ENCODE measurements at places on chromosomes 4 and X. TPM values are rescaled to one million over a fixed set of nuclear protein-coding genes. Genes with fewer than 3 reads are reported as not detected.

DNA sequence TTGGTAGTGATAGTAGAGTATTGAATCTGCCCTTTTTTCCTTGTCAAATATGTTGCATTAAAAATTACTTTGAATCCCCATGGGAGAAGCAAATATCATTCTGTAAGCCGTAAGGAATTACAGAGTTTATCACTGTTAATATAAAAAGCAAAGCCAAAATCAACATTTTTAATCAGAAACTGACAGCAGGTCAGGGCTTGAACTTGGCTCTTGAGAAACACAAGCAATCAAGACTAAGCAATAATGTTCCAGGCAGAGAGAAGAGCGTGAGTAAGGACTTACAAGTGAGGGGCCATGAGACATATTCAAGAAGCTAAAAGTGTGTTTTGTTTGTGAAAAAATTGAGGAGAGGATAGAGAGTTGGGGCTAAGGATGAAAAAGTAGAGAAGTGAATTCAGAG, 68.2 kb downstream of the ARHGAP6 start:
- no peaks in the 10 kb centered on the region for H3K36me3 ChIP-seq
- H3K27me3 ChIP-seq = no peaks in the 10 kb centered on the region
- H3K4me3 ChIP-seq = no peak overlapping the region
- DNase-seq = no peak
- H3K4me1 ChIP-seq = no peaks in the 10 kb centered on the region
- H3K27ac ChIP-seq = no peak overlapping the region

DNA sequence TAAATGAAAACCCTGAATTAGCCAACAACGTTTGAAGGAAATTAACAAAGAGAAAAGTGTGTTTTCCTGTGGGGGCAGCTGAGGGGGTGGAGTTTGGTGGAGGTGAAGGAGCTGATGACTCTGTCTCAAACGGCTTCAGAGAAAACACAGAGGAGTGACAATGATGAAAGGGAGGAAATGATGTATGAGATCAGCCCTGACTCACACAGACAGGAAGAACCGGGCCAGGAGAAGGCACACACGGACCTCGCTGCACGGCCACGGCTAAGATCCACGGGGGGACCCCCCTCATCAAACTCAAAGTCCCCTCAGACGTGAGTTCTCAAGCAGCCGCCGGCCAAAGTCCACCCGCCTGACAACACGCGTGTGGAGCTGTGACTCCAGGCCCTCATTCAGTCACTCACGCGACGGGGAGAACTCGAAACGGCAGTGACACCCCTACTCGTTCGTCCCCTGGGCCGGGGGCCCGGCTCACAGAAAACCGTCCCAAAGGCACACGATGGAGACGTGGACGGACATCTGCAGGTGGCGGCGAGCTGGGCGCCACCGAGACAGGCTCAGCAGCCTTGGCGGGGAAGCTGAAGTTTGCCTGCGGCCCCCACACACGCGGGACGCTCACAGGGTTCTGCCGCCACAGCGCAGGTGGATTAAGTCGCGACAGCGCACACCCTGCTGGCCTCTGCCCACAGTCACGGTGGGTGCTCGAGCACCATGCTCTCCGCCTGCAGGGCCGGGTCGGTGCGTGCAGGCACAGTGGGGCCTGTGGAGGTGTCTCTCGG, 28.8 kb downstream of the PPP2R3B start:
- no peaks in the 10 kb centered on the region for H3K27me3 ChIP-seq
- peak; percentile 66 for DNase-seq
- H3K4me1 ChIP-seq = peaks cover 15% of the 10 kb centered on the region

DNA sequence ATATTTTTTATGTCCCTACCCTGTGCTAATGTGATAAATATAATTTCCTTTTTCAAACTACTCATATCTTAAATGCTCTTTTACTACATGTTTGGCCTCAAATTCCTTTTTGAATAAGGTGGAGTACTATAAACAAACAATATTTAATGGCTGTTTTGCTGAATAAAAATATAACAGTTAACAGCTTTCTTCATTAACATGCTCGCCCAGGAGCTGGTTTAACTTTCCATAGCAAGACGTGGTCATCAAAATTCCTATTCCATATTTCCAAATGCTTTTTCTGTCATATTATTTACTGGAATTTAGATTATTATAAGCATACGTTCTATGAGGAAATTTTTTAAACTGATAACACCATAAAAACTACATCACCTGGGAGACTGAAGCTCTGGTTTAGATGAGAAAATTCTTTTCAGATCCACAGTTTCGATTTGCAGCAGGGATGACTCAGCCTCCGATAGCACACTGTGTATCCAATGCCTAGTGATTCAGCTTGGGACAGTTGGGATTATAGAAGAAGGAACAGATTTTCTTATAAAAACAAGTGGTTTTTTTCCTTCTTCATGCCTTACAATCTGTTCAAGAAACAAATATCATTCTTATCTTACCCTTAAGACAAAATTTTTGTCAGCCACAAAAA, 129.1 kb downstream of the FBXO8 start:
- no peak overlapping the region for H3K27ac ChIP-seq
- DNase-seq = no peak
- H3K4me3 ChIP-seq = no peak overlapping the region
- no peaks in the 10 kb centered on the region for H3K4me1 ChIP-seq

The LANCL3 gene
- 0.15 TPM for total RNA-seq

The NEXMIF gene
- total RNA-seq = 1.1 TPM

GRCh38 chr4:40202474-40202873, 5.6 kb downstream of the RHOH start:
- H3K4me3 ChIP-seq = peak overlapping the region; percentile 84
- no peaks in the 10 kb centered on the region for H3K36me3 ChIP-seq
- no peak for DNase-seq
- no peaks in the 10 kb centered on the region for H3K27me3 ChIP-seq
- H3K27ac ChIP-seq = peak overlapping the region; percentile 99

- no peak overlapping the region for H3K27ac ChIP-seq
- DNase-seq = no peak
- no peaks in the 10 kb centered on the region for H3K36me3 ChIP-seq
- no peaks in the 10 kb centered on the region for H3K27me3 ChIP-seq
These were observed 21.9 kb downstream of the ARX start for GRCh38 chrX:24993879-24994278.

The TEX13B gene
- total RNA-seq = not detected

The PCDH7 gene
- total RNA-seq = not detected

- no peaks in the 10 kb centered on the region for H3K27me3 ChIP-seq
- H3K4me1 ChIP-seq = no peaks in the 10 kb centered on the region
- H3K36me3 ChIP-seq = no peaks in the 10 kb centered on the region
- no peak overlapping the region for H3K27ac ChIP-seq
- no peak for DNase-seq
These were observed 378.7 kb downstream of the C4orf33 start for GRCh38 chr4:129474698-129475097.

GRCh38 chrX:39678914-39679313, 418.8 kb downstream of the BCOR start:
- no peak overlapping the region for H3K27ac ChIP-seq
- H3K36me3 ChIP-seq = no peaks in the 10 kb centered on the region
- no peak overlapping the region for H3K4me3 ChIP-seq
- no peaks in the 10 kb centered on the region for H3K4me1 ChIP-seq

GRCh38 chrX:111881715-111882114, 5.7 kb downstream of the TRPC5OS start:
- no peak overlapping the region for H3K4me3 ChIP-seq
- H3K36me3 ChIP-seq = no peaks in the 10 kb centered on the region
- no peak for DNase-seq
- no peak overlapping the region for H3K27ac ChIP-seq
- H3K27me3 ChIP-seq = no peaks in the 10 kb centered on the region

The TRPC5OS gene
- total RNA-seq = not detected

DNA sequence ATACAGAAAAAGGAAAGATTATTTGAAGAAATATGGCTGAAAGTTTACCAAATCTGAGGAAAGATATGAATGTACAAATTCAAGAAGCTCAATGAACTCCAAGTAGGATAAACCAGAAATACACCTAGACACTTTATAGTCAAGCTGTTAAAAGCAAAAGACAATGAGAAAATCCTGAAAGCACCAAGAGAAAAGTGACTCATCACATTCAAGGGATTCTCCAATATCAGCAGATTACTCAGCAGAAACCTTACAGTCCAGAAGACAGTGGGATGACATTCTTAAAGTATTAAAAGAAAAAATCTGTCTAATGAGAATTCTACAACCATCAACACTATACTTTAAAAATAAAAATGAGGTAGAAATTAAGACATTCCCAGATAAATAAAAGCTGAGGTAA, 223.8 kb upstream of the ZCCHC13 start:
- H3K27ac ChIP-seq = no peak overlapping the region
- DNase-seq = no peak
- H3K4me1 ChIP-seq = no peaks in the 10 kb centered on the region

DNA sequence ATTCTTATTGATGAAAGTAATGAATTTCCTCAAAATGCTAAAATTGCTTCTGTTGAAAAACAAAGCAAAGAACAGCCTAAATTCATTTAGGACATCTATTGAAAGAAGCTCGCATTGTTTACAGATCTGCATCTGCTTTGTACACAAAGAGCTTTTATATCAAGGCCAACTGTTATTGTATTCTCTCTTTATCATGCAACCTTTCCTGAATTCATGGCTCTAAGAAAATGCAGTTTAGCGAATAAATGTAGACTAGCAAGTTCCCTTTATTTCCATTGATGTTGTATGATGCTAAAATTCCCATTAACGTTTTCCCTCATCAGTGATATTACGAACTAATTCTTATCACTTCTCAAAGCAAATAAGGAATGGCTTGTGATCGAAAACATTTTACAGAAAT, 446.3 kb downstream of the MID1IP1 start:
- DNase-seq = no peak
- H3K27ac ChIP-seq = no peak overlapping the region
- H3K4me3 ChIP-seq = no peak overlapping the region
- H3K27me3 ChIP-seq = no peaks in the 10 kb centered on the region

DNA sequence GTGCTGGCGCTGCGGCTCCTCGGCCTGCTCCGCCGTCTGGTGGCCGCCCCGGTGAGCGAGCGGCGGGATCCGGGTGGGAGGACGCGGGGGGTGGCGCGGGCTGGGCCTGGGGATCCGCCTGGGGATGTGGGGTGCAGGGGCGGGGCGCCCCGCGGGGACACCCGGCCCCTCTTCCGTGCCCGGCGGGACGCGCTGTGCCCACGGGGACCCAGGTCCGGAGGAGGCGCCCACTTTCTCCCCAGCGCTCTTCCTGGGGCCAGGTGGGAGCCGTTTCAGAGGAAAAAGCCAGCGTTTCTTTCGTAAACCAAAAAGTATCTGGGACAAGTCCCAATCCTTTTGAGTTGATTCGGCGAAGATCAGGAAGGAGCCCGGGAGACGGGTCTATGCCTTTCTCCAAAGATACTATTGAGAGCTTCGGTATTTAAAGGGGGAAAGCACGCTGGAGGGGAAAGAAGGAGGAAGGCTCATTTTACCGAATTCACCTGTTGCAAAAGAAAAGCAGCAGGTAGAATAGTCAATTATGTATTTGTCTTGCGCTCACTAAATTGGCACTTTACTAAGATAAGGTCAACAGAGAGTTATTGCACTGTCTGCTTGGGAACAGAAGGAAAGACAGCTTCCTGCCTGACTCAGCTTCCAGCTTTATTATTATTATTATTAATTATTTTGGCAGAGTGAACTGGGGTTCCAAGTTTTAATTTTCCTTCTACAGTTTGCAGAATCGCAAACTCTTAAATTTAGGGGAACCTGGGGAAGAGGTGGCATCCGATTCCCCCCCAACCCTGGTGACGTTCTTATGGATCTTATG, 81.5 kb upstream of the CD99 start:
- peak overlapping the region; percentile 78 for H3K4me3 ChIP-seq
- H3K27me3 ChIP-seq = no peaks in the 10 kb centered on the region
- peak; percentile 15 for DNase-seq

The ZNF732 gene
- total RNA-seq = not detected

The ASMT gene
- total RNA-seq = not detected

GRCh38 chr4:87934973-87935372, 40.5 kb upstream of the SPP1 start:
- no peak overlapping the region for H3K27ac ChIP-seq
- no peaks in the 10 kb centered on the region for H3K27me3 ChIP-seq
- no peaks in the 10 kb centered on the region for H3K36me3 ChIP-seq
- no peak overlapping the region for H3K4me3 ChIP-seq

DNA sequence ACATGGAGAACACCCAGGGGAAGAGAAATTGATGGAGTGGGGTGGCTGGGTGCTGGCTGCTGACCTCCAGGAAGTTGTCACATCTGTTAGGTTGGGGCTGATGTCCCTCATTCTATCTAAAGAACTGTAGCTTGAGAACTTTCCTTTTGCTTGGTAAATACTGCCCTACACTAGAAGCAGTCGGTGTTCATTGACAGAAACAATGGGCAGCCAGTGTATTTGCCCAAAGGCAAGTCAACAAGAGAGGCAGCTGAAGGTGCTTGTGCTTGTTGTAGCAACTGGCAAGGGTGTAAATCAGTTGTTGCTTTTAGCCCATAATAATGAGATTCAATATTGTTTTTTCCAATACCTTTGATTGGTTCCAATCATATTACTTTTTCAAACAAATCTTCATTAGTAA, 956 bp downstream of the TMEM154 start:
- no peak overlapping the region for H3K27ac ChIP-seq
- peak overlapping the region; percentile 62 for H3K4me3 ChIP-seq
- no peak for DNase-seq
- no peaks in the 10 kb centered on the region for H3K36me3 ChIP-seq
- no peaks in the 10 kb centered on the region for H3K27me3 ChIP-seq

DNA sequence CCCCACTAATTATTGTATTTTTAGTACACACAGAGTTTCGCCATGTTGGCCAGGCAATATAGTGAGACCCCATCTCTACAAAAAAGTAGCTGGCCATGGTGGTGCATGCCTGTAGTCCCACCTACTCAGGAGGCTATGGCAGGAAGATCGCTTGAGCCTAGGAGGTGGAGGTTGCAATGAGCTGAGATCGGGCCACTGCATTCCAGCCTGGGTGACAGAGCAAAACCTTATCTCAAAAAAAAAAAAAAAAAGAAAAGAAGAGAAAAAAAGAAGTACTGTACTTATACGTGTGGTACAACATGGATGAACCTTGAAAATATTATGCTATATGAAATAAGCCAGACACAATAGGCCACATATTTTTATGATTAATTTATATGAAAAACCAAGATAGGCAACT, 9.9 kb upstream of the WDR45 start:
- no peaks in the 10 kb centered on the region for H3K27me3 ChIP-seq
- DNase-seq = no peak
- no peak overlapping the region for H3K4me3 ChIP-seq
- no peaks in the 10 kb centered on the region for H3K36me3 ChIP-seq
- H3K4me1 ChIP-seq = no peaks in the 10 kb centered on the region

GRCh38 chr4:140237616-140238350, 83.8 kb upstream of the MAML3 start:
- H3K27me3 ChIP-seq = no peaks in the 10 kb centered on the region
- no peak for DNase-seq
- H3K4me3 ChIP-seq = no peak overlapping the region

The MAGEA9B gene
- not detected for total RNA-seq

DNA sequence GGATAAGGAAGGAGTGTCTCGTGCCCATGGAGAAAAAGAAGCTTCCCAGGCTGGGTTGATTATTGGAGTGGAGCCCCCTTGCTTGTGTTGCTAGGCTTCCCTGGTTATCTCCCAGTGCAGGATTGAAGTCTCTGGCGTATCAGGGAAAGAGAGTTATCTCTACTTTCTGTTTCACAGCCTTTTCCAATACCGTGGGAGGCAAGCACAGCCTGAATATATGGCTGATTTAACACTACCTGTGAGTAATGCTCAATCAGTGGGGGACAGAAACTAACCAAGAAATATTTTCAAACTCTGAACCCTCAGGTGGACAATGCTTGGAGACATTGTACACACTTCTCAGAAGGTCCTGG, 65.2 kb downstream of the SERPINA7 start:
- no peak for DNase-seq
- H3K4me3 ChIP-seq = no peak overlapping the region

- no peaks in the 10 kb centered on the region for H3K4me1 ChIP-seq
- H3K27ac ChIP-seq = no peak overlapping the region
- H3K27me3 ChIP-seq = no peaks in the 10 kb centered on the region
- no peaks in the 10 kb centered on the region for H3K36me3 ChIP-seq
These were observed 68.3 kb downstream of the FMR1NB start for GRCh38 chrX:148049441-148049840.
